ENCODE measurements at places on chromosomes 11 and 22. TPM values are rescaled to one million over a fixed set of nuclear protein-coding genes. Genes with fewer than 3 reads are reported as not detected.

Gene IFITM10
- total RNA-seq = 10.7 TPM

Gene FAM180B
- total RNA-seq = 4.8 TPM

Gene CRELD2
- total RNA-seq = 41.6 TPM

Gene MRGPRX3
- total RNA-seq = not detected

Gene MRPL48
- 16.7 TPM for total RNA-seq

Gene SH3BP1
- total RNA-seq = 7.2 TPM
